Hippocampal formation (tissue), 2 donors: ENCODE measurements at places on chromosomes 7 and 10.
A peak's percentile ranks its signal among the peaks of the same experiment; 100 is the strongest.

- DNase-seq, result no peak
Measured at GRCh38 chr10:101238732-101239105, 9.5 kb upstream of the LBX1 start.

DNA sequence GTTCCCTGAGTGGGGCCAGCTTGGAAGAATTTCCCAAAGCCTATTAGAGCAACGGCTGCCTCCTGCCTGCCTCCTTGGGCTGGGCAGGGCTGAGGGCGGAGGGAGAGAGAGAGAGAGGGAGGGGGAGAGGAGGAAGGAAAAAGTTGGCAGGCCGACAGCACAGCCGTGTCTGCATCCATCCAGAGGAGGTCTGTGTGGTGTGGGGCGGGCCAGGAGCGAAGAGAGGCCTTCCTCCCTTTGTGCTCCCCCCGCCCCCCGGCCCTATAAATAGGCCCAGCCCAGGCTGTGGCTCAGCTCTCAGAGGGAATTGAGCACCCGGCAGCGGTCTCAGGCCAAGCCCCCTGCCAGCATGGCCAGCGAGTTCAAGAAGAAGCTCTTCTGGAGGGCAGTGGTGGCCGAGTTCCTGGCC is at the start of gene AQP1:
TSS of gene AQP1 (plus strand) at position 293 of the 409 bp plus-strand sequence. CDS start at position 350, 57 bp downstream.
- DNase-seq, result peak; percentile 32

- DNase-seq, result no peak
Measured at GRCh38 chr10:78975926-78976325, 92.8 kb upstream of the ZMIZ1 start.

- DNase-seq, result peak; percentile 27
Measured at GRCh38 chr10:7457478-7458316, 46.9 kb upstream of the SFMBT2 start.

- DNase-seq, result no peak
Measured at GRCh38 chr10:58701405-58702135, 188.9 kb downstream of the BICC1 start.

DNA sequence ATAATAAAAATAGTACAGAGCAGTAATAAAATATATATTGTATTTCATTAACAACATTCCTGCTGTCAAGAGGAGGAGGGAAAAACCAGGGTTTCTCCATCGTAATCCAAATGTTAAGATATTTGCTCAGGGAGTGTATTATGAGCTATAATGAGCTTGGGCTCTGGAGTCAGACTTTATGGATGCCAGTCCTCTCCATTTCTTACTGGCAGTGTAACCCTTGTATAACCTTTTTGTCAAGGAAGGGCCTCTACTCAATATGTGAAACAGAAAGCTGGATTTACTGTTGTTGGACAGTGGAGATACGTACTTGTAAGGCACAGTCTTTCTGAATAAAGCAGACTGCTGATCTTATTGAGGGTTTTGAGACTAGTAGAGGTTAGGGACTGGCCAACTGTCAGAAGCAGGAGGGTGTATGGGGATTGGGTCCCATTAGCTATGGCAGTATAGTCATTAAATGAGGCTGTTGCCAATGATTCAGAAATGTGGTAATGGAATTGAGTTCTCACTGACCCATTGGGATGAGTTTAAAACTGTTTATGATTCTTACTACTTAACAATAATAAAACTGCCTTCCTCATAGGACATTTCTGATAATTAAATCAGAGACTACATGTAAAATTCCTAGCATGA is 56.5 kb downstream of the ZNF277 start:
- DNase-seq, result no peak

- DNase-seq, result no peak
Measured at GRCh38 chr10:62528441-62528840, 154.3 kb downstream of the ZNF365 start.

GRCh38 chr7:17988858-17989257 is 38.8 kb downstream of the PRPS1L1 start:
- no peak for DNase-seq

GRCh38 chr7:155462163-155462735 is 4.3 kb downstream of the EN2 start:
- DNase-seq, result no peak

- no peak for DNase-seq
Measured at GRCh38 chr10:30029164-30029871, 30.1 kb downstream of the JCAD start.
